ENCODE measurements at places on chromosomes 11 and 22. TPM values are rescaled to one million over a fixed set of nuclear protein-coding genes. Genes with fewer than 3 reads are reported as not detected.

- DNase-seq = no peak
Measured at GRCh38 chr11:133621611-133622010, 89.3 kb upstream of the OPCML start.

- DNase-seq = no peak
Measured at GRCh38 chr11:78415338-78415737, 2.3 kb downstream of the GAB2 start.

GRCh38 chr11:33536178-33536577 is 164.4 kb downstream of the C11orf91 start:
- no peak for DNase-seq

DNA sequence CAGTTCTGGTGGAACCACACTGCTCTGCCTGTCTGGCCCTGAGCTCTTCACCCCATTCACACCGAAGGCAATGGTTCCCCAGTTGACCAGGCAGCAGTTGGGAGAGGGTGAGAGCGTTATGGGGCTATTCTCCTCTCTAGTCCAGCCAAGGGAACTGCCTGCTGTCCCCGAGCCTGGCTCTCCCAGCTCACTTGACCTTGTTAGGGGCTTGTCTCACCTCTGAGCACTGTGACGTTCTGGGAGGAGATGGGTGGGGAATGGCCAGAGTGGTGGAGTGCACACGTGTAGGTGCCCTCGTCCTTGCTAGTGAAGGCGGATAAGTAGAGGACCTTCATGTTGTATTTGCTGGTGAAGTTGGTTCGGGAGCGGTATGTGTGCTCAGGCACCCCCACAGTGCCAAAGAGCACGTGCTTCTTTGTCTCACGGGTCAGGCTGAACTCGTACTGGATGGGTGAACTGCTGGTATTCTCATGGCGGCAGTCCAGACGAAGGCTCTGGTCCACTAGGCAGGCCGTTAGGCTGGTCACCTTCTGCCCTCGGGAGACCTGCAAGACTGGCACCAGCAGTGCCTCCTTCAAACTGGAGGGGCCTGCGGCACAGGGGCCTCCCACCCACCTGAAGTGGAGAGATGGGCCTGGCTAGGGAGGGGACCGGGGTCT is 3.0 kb downstream of the THY1 start:
- no peak for DNase-seq

GRCh38 chr11:34427186-34427805 is 11.4 kb upstream of the CAT start:
- no peak for DNase-seq

DNA sequence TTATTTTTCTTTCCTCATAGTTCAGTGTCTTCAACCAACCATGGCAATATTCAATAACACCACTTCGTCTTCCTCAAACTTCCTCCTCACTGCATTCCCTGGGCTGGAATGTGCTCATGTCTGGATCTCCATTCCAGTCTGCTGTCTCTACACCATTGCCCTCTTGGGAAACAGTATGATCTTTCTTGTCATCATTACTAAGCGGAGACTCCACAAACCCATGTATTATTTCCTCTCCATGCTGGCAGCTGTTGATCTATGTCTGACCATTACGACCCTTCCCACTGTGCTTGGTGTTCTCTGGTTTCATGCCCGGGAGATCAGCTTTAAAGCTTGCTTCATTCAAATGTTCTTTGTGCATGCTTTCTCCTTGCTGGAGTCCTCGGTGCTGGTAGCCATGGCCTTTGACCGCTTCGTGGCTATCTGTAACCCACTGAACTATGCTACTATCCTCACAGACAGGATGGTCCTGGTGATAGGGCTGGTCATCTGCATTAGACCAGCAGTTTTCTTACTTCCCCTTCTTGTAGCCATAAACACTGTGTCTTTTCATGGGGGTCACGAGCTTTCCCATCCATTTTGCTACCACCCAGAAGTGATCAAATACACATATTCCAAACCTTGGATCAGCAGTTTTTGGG is at the start of gene OR51T1:
Gene OR51T1 (plus strand): TSS at position 41 of the 641 bp plus-strand sequence. CDS start 0 bp downstream, at position 41.
- DNase-seq = no peak

DNA sequence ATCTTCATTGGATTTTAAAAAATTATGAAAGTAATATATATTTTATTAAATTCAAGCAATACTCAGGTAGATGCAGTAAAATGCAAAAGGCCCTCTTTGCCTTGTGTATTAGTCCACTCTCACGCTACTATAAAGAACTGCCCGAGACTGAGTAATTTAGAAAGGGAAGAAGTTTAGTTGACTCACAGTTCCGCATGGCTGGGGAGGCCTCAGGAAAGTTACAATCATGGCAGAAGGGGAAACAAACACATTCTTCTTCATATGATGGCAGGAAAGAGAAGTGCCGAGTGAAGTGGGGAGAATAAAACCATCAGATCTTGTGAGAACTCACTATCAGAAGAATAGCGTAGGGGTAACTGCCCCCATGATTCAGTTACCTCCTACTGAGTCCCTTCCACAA is 130.8 kb downstream of the HIPK3 start:
- DNase-seq = no peak

- no peak for DNase-seq
Measured at GRCh38 chr11:35005141-35005780, 88.8 kb downstream of the PDHX start.

DNA sequence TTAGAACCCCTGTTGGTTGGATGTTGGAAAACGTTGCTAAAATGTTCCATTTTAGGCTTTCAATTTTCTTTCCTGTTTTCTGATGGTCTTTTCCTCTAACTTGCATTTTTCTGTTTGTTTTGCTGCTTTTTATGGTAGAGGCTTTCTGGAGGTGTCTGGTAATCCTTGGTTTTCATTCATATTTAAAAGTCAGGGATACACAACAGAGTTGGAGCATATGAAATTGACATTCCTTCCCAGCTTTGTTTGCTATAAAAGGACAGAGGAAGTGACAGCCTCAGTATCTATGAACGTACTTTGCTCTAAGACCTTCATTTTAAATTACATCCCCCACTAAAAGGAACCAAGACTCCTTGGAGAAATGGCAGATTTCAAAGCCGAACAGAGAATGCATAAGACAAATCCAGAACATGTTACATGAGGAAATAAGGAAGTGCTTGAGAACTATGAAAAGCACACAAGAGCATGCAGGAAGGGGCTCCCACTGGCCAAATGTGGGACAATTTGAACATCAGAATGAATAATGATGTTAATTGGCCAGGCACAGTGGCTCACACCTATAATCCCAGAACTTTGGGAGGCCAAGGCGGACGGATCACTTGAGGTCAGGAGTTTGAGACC is 56.7 kb downstream of the PPP6R3 start:
- no peak for DNase-seq

DNA sequence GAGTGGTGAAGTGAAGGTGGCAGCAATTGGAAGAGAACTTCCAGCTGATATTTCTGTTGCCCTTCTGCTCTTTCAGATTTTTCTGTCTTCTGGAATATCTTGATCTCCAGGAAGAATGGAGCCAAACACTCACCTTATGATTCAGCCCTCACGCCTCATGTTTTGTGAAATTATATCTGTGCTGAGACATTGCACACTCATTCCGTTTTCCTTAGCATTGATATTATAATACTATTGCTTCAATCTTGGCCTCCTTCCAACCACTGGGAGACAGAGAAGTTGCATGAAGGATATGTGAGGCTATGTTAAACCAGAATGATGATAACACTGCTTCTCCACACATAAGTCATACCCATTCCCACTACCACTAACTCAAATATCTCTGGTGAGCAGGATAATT is 177.9 kb downstream of the ETS1 start:
- DNase-seq = no peak

Gene WNT7B
- 52.1 TPM for total RNA-seq

Gene SCARF2
- total RNA-seq = 3.2 TPM

Gene FAM83F
- total RNA-seq = 0.05 TPM

Gene OR51D1
- total RNA-seq = not detected

Gene RAB36
- total RNA-seq = 4.1 TPM

Gene SLC35E4
- total RNA-seq = 5.5 TPM

Gene OR56A1
- not detected for total RNA-seq

Gene ACRV1
- total RNA-seq = 0.26 TPM

All from Panc1 (cell line).